ENCODE measurements at places on chromosomes 16 and 17. TPM values are rescaled to one million over a fixed set of nuclear protein-coding genes. Genes with fewer than 3 reads are reported as not detected.

Gene RAI1
- total RNA-seq = 13.7 TPM

Gene PPL
- total RNA-seq = 51.5 TPM

Gene YBX2
- 0.29 TPM for total RNA-seq

Gene TP53I13
- 52.7 TPM for total RNA-seq

Gene MYH1
- total RNA-seq = not detected

Gene RNF40
- 81.9 TPM for total RNA-seq

Gene KIF2B
- not detected for total RNA-seq

Gene CCR7
- not detected for total RNA-seq

Gene IRX6
- total RNA-seq = not detected

Gene OR1A1
- not detected for total RNA-seq

Gene TNP2
- not detected for total RNA-seq

Gene SEZ6L2
- total RNA-seq = 4.1 TPM

Gene LRRC75A
- total RNA-seq = 1.2 TPM

Gene HEATR9
- not detected for total RNA-seq

Gene WIPF2
- total RNA-seq = 8.1 TPM

Gene XYLT1
- total RNA-seq = 23.1 TPM

Gene KAT8
- 39.0 TPM for total RNA-seq

Gene MAFG
- 25.3 TPM for total RNA-seq

Gene PDE6G
- total RNA-seq = not detected

Gene GPR179
- 0.17 TPM for total RNA-seq

Gene PRRT2
- total RNA-seq = 6.0 TPM

Gene ZSCAN10
- not detected for total RNA-seq

Gene SOST
- total RNA-seq = not detected

Gene CCL14
- not detected for total RNA-seq

Gene GPRC5C
- 4.8 TPM for total RNA-seq

Gene NEUROD2
- total RNA-seq = not detected

Gene ABCA3
- total RNA-seq = 2.3 TPM

Gene MRC2
- 311 TPM for total RNA-seq

Gene CSH1
- total RNA-seq = not detected

Gene RDM1
- total RNA-seq = 0.87 TPM

Gene ZNF48
- total RNA-seq = 8.3 TPM

Gene GDPD1
- 0.73 TPM for total RNA-seq

Gene TBC1D3I
- total RNA-seq = not detected

Gene CMTM1
- total RNA-seq = 2.0 TPM

Gene COASY
- 25.1 TPM for total RNA-seq

Gene CHST4
- total RNA-seq = not detected

Gene TPSD1
- not detected for total RNA-seq

Gene CCL7
- total RNA-seq = 1.7 TPM

Gene DOC2B
- not detected for total RNA-seq

Gene HNF1B
- not detected for total RNA-seq

Gene CDR2L
- total RNA-seq = 12.7 TPM

Gene C16orf92
- total RNA-seq = not detected

Gene PLA2G10
- total RNA-seq = not detected

Gene CENPV
- total RNA-seq = 6.9 TPM

Gene CBFA2T3
- total RNA-seq = 0.17 TPM

Gene TEKT1
- total RNA-seq = not detected

Gene MSRB1
- 6.1 TPM for total RNA-seq

Gene ARL6IP1
- total RNA-seq = 172 TPM

Gene RANBP10
- total RNA-seq = 4.9 TPM

Gene GDPD3
- 1.6 TPM for total RNA-seq

Gene DDX5
- total RNA-seq = 534 TPM

Gene LITAF
- 53.7 TPM for total RNA-seq

Gene HID1
- total RNA-seq = 0.29 TPM

Gene GLP2R
- total RNA-seq = under 0.01 TPM

Gene MCRIP1
- 126 TPM for total RNA-seq

Gene YWHAE
- total RNA-seq = 909 TPM

Gene TBC1D3
- total RNA-seq = not detected

All from smooth muscle cell of trachea (primary cell).